ENCODE measurements at places on chromosomes 13 and 19.

- no peak for DNase-seq
These were observed 1303.9 kb downstream of the EFNB2 start for GRCh38 chr13:105231579-105231978.

DNA sequence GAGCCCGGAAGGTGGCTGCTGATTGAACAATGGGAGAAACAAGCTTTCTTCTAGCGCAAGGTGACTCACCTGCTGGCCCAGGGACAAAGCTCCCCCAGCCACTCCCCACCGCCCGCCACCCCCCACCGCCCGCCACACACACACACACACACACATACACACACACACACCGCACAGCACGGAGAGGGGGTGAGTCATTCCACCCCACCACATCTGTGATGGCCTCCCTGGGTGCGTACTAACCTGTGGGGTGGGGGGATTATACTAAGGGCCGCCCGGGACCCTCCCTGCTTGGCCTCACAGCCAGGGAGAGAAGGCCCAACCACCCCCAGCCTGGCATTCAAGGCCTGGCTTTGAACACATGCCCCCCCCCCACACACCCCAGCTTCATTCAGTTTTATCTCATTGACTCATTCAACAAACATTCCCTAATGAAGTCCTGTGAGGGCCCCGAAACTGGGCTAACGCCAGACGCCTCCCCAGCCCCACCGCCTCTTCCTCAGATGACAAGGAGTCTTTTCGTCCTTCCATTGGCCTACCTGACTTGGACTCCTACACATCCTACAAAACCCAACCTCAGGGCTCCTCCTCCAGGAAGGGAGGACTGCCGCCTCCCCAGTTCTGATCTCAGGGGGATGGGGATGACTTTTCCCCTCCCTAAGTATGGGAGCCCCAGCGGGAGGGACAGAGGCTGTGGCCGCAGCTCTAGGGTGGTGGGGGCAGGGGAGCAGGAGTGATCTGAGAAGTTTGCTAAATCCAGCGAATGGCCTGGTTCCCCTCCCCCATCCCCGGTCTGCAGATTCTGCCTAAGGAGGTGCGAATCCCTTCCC is 5.8 kb upstream of the ONECUT3 start:
- no peak for DNase-seq

GRCh38 chr19:34459614-34460013 is 21.9 kb upstream of the WTIP start:
- DNase-seq = no peak

GRCh38 chr13:32811297-32811800 is 204.9 kb upstream of the KL start:
- no peak for DNase-seq

GRCh38 chr19:54154603-54155345 is 4.7 kb downstream of the LENG1 start:
- no peak for DNase-seq

GRCh38 chr13:64591971-64592370 is 2638.2 kb downstream of the PCDH9 start:
- no peak for DNase-seq

- DNase-seq = no peak
These were observed 4.2 kb downstream of the ZNF101 start for GRCh38 chr19:19672816-19673215.

GRCh38 chr13:39616087-39616694 is 13.2 kb upstream of the LHFPL6 start:
- peak; percentile 12 for DNase-seq

DNA sequence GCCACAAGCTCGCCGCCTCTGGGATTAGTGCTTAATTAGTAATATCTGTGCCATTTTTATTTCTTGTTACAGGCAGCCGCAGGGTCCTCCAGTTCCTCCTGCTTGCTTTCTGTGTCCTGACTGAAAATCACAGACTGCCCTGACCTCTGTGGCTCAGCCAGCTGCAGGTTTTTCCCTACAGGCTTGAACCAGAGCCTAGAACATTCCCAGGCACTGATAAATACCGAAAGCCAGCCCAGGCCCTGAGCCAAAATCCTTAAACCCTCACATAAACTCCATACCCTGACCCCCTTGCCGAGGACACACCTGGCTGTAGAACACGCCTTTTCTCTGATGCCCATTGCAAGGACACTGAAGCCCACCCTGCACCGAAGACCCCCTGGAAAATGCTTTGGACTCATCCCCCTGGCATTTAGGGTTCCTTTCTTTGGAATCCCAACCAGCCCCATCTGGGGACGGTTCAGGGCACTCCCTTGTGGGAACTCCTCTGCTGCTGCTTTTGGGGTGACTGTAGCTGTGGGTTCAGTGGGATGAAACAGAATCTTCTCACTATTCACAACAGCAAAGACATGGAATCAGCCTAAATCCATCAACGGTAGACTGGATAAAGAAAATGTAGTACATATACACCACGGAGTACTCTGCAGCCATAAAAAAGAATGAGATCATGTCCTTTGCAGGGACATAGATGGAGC is 15.5 kb downstream of the DPP9 start:
- no peak for DNase-seq

- DNase-seq = no peak
These were observed 15.2 kb downstream of the GAS6 start for GRCh38 chr13:113848431-113849260.

Measured in T follicular helper cell (primary cell).